ENCODE measurements at places on chromosomes 6 and 20.

GRCh38 chr20:39605908-39606307, 643.8 kb downstream of the DHX35 start:
- DNase-seq, result no peak

DNA sequence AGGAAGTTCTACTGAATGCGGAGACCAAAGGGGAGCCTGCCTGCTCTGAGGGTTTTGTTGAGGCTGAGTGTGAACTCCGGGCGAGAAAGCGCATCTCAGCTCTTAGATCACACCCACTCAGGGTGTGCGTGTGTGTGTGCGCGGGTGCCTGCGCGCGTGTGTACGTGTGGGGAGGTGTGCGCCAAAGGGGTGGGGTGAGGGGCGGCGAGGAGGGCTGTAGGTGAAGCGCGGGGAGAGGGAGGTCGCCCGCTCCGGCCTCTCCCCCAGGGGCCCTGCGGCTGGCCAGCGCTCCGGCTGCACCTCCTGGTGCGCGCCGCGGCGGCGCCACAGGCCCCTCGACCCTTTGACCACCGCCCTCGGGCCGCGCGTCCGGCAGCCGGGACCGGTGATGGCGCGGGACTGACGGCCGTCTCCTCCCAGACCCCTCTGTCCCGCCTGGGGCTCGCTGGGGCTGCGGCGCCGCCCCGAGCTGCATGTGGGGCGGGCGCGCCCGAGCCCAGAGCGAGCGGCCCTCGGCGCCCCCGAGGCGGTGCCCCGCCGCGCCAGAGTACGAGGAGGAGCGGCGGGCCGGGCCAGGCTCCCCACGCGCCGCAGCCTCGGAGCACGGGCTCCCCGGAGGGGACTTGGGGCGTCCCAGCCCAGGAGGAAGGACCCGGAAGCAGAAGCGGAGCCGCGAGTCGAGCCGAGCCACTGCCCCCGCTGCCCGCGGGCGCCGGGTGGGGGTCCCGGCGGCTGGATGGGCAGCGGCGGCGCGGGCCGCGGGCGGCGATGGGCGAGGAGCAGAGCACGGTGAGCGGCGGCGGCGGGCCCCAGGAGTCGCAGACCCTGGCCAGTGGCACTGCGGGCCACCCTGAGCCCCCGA, at the start of gene RNF217:
TSS of gene RNF217 (plus strand) at position 661 of the 862 bp plus-strand sequence. CDS start at position 769, 108 bp downstream.
- DNase-seq, result peak; percentile 78

DNA sequence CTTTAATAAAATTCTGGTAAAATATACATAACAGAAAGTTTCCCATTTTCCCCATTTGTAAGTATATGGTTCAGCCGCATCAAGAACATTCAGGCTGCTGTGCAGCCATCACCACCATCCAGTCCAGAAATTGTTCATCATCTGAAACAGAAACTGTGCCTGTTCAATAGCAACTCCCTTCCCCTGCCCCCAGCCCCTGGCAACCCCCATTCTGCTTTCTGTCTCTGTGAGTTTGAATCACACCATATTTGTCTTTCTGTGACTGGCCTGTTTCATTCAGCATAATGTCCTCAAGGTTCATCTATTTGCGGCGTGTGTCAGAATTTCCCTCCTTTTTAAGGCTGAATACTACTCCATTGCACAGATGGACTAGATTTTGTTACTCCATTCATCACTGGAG, 19.1 kb downstream of the VSTM2L start:
- DNase-seq, result no peak

GRCh38 chr6:136922685-136923006, 545 bp downstream of the SLC35D3 start:
- DNase-seq, result no peak

DNA sequence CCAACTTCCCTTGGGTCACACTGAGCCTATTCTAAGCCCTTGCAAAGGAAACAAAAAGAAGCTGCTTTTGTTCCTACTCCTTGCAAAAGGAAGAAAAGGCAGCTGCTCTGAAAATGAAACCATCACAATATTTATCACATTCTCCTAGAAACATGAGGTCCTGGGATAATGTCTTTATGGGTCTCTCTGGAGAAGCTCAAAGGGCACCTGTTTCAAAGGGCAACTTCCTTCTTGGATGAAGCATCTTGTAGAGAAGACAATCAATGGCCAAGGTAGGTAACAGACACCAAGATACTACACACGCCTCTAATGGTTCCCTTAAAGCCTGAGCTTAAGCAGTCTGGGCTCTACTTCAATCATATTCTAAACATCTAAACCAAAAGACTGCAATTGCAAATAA, 10.4 kb downstream of the ELOVL5 start:
- no peak for DNase-seq

GRCh38 chr6:148973538-148974208, 226.8 kb downstream of the UST start:
- DNase-seq, result peak; percentile 64

DNA sequence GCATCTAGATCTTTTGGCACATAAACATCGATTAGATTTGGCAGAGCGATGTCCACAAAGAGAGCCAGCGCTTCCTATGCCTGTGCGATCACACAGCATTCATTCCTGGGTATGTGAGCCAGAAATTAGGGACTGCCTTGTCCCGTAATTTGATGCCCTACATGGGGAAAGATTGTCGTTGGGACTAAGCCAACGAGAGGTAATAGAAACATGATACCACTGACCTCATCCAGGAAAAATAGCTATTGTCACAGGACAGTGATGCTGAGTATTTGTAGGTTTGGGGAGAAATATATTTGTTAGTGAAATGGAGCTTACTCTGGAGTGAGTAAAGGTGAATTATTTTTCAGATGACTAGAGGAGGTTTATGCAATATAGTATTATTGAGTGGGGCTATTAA, 154.0 kb downstream of the TSHZ2 start:
- no peak for DNase-seq

- no peak for DNase-seq
These were observed 35.7 kb upstream of the ZNF391 start for GRCh38 chr6:27352850-27353249.
